ENCODE measurements at places on chromosomes 13 and 19. TPM values are rescaled to one million over a fixed set of nuclear protein-coding genes. Genes with fewer than 3 reads are reported as not detected.

DNA sequence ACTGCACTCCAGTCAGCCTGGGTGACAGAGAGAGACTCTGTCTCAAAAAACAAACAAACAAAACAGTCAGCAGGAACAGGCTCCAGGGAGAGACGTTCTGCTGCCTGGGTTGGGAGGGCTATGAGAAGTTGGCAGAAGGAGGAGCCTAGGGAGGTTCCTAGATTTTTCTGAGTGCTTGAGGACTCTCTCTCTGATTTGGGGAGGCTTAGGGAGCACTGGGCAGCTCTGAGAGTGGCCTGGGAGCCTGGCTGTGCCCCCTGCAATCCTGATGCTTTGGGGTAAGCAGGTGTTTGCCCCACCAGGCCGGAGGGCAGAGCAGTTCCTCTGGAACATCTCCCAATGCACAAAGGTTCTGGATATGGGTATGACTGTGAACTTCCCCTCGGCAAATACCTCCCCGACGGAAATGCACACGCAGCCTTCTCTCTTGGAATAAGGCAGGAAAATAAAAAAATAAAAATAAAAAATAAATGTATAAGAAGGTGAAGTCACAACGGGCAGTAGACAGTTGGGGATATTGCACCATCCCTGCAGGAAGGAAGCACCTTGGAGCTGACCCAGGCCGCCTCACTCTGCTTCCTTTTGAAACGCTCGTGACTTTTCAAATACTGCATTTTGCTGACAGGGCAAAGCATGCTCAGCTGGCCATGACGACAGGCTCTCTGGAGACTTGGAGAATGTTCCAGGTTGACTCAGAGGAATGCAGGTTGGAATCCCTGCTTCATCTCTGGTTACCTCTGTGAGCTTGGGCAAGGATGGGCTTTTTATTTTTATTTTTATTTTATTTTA, 26.5 kb upstream of the HOMER3 start:
- DNase-seq: no peak

DNA sequence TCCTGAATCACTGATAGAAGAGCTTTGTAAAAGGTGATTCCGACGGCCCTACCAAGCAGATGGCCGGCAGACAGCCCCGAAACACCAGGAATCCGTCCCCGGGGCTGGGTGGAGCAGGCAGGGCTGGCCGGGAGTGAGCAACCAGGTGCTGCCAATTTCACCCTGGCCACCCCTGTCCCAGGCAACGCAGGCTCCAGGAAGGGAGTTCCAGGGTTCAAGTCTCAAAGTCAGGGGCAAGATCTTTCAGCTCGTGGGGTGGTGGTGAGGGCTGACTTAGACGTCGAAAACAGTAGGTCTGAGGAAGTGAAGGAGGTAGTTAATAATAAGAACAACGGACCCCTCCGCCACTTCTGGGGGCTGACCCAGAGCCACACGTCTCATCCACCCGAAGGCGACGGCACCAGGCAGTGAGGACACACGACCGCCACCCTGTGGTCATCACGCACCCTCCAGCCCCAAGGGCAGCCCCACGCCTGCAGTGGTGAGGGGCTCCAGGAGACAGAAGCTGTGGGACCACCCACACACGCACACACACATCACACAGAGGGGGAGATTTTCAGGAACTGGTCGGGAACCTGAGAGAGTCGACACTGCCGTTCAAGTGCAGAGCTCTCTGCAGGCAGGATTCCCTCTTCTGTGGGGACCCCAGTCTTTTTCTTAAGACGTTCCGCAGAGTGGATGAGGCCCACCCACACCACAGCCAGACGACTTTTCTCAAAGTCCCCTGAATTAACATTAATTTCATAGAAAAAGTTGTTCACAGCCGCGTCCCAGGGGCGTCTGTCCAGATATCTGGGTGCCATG, 67.2 kb downstream of the SPACA7 start:
- peak; percentile 22 for DNase-seq

GRCh38 chr19:30092721-30093569, 150.9 kb downstream of the URI1 start:
- no peak for DNase-seq

The ZNF600 gene
- total RNA-seq: 35.4 TPM

The TNFSF13B gene
- 1.8 TPM for total RNA-seq

DNA sequence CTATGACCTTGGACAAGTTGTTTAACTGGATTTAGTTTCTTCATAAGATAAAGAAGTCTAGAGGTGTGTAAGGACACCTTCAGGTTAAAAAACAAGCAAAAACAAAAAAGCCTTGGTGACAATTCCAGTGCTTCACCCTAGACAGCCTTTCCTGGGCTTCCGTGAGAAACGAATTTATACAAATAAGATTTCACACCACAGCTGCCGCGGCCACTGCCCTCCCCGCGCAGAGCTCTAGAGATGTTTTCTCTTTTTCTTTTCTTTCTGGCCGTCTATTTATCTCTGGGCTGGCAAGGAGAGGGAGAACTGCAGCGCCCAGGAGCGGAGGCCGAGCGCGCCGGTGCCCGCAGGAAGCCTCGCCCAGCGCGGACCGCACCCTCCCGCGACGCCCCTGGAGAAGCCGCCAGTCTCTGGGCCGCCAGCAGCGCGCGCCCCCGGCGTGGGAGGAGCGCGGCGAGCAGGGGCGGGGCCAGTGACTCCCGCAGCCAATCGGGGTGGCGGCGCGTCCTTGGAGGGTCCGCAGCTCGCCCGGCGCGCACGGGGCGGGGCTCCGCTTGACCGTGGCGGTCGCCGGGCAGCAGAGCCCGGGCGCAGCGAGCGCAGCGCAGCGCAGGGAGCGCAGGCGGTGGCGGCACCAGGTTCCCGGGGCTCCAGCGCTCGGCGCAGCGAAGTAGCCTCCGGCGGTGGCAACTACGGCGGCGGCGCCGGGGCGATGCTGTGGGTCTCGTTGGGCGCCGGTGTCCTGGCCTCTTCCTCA, 107.0 kb downstream of the RXFP2 start:
- peak; percentile 45 for DNase-seq

GRCh38 chr19:6278740-6279619, 795 bp downstream of the MLLT1 start:
- DNase-seq: peak; percentile 8

The PSG3 gene
- not detected for total RNA-seq

GRCh38 chr19:49150106-49150943, 4.9 kb downstream of the HRC start:
- no peak for DNase-seq

GRCh38 chr19:41746593-41747227, 8.6 kb upstream of the CEACAM6 start:
- DNase-seq: peak; percentile 12

The CGB1 gene
- total RNA-seq: not detected

DNA sequence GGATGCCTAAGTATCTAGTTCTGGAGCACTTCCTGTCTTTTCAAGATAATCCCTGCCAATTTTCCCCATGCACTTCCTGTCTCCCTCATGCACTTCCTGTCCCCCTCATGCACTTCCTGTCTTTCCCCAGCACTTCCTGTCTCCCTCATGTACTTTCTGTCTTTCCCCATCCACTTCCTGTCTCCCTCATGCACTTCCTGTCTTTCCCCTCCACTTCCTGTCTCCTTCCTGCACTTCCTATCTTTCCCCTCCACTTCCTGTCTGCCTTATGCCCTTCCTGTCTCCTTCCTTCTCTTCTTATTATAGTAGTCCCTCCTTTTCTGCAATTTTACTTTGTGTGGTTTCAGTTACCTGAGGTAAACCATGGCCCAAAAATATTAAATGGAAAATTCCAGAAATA, 3.0 kb upstream of the TNNT1 start:
- DNase-seq: no peak

The APOC1 gene
- 8.5 TPM for total RNA-seq

DNA sequence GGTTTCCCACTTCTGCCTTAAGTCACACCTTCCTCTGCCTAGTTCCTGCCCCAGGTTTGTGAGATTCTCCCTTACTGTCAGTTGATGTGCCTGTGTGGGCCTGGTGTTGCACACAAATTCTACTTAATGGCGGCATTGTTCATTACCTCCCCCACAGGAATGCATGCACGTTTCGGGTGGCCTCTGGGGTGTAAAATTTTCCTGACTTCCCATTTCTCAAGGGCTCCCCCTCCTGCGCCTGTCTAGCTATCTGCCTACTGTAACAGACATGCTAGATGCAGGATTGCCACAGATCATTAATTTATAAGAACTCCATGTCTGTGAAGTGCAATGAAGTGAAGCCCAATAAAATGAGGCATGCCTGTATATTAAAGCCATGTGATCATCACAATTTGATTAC, 1466.3 kb downstream of the PCDH9 start:
- DNase-seq: no peak

DNA sequence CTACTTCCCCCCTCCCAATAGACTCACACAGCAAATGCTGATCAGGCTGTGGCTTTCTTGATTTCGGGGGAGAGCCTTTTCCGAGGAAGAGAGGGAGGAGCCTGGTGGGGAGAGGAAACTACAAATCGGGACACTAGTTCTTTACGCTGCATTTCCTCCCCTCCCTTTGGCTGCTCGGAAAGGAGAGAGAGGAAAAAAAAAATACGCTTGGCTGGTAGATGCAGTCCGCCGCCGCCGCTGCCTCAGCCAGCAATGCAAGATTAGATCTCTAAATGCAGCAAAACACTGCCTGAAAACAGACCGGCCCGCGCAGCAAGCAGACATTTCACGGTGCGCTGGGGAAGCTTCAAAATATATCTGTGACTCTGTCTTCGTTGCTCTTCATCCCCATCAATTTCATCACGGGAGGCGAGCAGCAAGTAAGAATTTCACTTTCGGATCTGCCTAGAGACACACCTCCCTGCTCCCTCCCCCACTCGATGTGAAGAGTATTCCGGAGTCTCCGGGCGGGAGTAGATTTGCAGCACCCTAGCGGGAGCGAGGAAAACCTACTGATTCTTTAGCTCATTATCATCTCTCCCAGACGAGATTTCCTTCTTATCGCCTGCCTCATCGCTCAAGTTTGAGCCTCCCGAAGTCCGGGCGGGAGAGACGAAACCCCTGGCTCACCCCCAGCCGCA, at the start of gene PCDH17:
TSS of gene PCDH17 (plus strand) at position 149 of the 680 bp plus-strand sequence. CDS start 803 bp downstream, outside the sequence.
- no peak for DNase-seq

- DNase-seq: no peak
Measured at GRCh38 chr13:95254339-95254738, 46.9 kb downstream of the ABCC4 start.

- DNase-seq: no peak
Measured at GRCh38 chr13:39485314-39485700, 117.7 kb downstream of the LHFPL6 start.

DNA sequence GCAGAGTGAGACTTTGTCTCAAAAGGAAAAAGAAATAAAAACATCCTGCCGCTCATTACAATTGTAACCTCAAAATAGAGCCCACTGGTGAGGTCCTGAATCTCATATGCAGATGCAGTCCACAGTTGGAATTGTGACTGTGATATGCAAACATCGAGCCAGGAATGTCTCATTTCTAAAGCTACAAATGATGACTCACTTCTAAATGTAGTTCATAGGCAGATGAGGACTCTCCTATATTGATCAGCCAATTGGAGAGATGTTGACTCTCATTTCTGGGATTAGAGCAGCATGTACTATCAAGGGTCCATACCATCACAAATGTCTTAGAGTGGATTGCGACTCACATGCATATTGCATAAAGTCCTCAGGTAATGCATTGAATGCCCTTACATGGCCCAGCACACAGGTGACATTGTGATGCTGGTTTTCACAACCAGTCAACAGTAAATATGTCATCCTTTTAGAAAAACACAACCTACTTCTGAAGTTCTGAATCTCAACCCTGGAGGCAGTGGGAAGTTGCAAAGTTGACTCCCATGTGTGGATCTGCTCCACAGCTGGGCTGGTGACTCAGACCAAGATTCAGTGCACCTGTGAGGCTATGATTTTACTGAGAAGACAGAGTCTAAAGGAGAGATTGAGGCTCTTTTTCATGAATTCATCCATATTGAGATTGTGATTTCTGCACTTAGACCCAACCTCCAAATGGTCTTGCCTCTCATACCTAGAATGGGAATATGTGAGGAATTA, 16.9 kb upstream of the ZNF254 start:
- no peak for DNase-seq

The CSNK1A1L gene
- not detected for total RNA-seq

The RAB11B gene
- total RNA-seq: 123 TPM

DNA sequence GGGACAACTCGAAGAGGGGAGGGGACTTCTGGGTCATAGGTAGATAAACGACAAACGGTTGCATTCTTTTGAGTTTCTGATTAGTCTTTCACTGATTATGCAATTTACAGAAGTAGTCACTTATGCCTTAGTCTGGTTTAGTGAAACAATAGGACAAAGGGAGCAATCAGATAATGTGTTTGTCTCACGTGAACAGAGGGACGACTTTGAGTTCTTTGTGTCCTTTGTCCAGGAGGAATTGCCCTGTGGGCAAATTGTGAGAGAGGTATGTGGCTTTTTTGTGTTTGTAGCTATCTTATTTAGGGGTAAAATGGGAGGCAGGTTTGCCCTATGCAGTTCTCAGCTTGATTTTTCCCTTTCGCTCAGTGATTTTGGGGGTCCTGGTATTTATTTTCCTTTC, 362.9 kb upstream of the PCDH20 start:
- DNase-seq: no peak

GRCh38 chr19:58352760-58353671, at the start of gene A1BG:
Gene A1BG, minus strand, starts transcription at chr19:58353492. Its CDS starts 55 bp downstream, at chr19:58353437.
- no peak for DNase-seq

- no peak for DNase-seq
Measured at GRCh38 chr13:52374873-52375411, 31.0 kb downstream of the THSD1 start.

The CDX2 gene
- total RNA-seq: 0.09 TPM

The ZNF577 gene
- 17.2 TPM for total RNA-seq

The CEACAM6 gene
- total RNA-seq: 0.53 TPM

The RXFP2 gene
- not detected for total RNA-seq

DNA sequence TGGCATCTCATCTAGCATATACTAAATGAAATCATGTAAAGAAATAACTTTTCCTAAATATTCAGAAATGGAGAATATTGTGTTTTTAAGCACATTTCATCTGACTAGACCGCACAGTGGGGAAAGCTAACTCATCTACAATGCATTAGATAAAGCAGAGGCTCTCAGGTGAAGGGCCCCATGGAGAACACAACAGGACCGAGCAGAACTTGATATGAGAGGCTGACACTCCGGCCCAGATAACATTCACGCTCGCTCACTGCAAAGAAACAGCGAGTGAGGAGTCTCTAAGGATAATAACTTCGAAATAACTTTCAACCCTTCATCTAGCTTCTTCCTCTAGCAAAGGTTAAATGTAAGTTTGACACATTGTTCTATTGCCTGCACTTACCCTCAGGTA, 130.6 kb downstream of the PCDH9 start:
- no peak for DNase-seq

Measured in T-cell (primary cell).